Suppressor macrophage treated with lipopolysaccharide for 1 hour (primary cell): ENCODE measurements at places on chromosomes 2 and 18.
A peak's percentile ranks its signal among the peaks of the same experiment; 100 is the strongest.

DNA sequence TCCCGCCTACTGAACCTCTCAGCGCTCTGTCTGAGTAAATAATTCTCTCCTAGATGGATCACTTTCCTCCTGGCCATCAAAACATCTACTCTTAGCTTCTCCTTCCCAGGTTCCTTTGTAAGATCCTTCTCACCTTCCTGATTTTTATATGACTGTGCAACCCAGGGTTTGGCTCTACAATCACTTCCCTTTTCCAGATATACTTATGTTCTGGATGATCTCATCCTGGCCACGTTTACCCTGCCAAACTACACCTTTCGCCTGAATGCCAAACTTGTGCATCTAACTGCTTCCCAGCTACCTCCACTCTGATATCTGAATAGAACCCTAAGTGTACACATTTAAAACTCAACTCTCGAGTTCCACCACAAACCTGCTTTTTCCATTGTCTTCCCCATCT is 290.5 kb upstream of the REV1 start:
- no peak for DNase-seq

- no peak for DNase-seq
Observed at GRCh38 chr2:77458216-77458615, 64.0 kb downstream of the LRRTM4 start.

GRCh38 chr18:70219688-70220087 is 14.2 kb upstream of the RTTN start:
- DNase-seq: no peak

GRCh38 chr2:20877960-20878359 is 55.1 kb upstream of the LDAH start:
- no peak for DNase-seq

DNA sequence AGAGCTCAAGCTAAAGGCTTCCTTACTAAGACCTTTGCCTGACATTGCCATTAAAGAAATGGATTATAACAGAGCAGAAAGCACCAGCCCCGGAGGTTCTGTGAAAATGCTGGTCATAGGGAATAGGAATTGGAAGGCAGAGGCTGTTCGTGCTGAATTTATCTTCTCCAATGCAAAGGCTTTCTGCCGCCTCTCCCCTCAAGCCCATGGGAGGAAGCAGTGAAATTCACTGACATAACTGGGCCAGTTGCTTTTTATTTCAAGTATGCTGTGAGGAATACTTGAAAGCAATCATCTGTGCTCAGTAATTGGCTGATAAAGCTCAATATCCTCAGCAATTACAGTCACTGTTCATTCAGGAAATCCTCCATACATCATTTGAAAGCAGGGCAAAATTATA is 85.4 kb upstream of the LINC00305 start:
- DNase-seq: no peak

GRCh38 chr2:174777347-174778084 is 13.2 kb upstream of the CHRNA1 start:
- DNase-seq: no peak

GRCh38 chr18:3225588-3225987 is 5.8 kb upstream of the MYOM1 start:
- DNase-seq: no peak

DNA sequence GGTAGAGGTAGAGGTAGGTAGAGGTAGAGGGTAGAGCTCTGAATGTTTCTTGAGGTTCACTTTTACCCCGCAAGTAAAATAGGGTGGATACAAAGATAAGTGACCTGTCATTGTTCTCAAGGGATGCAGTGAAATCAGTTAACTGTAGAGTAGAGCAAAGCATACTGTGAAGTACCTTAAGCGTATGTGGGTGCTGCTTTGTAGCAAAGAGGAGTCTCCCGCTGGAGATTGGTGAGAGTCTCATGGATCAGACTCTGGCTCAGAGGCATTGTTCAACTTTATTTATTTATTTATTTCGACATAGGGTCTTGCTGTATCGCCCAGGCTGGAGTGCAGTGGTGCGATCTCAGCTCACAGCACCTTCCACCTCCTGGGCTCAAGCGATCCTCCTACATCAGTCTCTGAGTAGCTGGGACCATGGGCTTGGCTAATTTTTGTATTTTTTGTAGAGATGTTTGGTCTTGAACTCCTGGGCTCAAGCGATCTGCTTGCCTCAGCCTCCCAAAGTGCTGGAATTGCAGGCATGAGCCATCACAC is 38.7 kb downstream of the MTA3 start:
- DNase-seq: no peak

DNA sequence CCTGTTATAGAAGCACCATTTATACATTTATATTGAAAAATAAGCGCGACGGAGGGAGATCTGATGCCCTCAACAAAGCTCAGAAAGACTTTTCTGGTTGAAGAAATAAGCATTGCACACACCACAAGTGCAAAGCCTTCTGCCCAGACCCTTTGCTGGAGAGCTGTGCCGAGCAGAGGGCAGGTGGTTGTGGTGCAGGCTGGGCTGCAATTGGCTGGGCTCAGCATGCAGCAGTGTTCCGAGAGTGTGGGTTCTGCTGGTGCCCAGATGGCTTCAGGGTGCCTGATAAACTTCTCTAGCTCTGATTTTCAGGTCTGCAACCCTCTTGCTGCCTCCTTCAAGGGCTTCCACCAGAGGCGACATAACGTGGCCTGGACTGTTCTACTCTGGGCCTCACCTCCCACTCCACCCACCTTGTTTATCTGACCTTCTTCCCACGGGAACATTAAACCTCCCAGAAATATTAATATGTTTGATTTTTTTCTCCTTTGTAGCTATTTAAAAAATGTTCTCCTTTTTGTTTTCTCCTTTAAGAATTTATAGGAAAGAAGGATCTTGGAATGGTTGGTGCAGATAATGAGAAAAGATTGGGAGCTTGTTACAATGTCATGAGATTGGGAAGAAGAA is 113.6 kb upstream of the ITGA6 start:
- DNase-seq: no peak

GRCh38 chr2:202773301-202773973 is 98.1 kb downstream of the ICA1L start:
- no peak for DNase-seq

DNA sequence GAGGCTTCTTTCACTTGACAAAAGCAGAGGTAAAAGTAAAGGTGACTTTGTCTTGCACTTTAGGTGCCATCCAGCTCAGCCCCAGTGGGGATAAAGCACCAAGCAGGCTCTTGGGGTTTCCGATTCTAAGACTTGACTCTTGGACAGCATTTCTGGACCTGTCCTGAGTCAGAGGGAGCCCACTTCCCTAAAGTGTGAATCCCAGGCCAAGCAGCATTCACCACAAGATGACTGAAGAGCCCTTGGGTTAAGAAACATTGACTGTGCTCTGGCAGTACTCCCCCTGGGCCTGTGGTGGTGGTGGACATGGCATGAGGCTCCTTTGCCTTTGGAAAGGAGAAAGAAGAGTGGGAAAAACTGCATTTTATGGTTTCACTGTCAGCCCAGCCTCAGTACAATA is 638.0 kb upstream of the VRK2 start:
- peak; percentile 82 for DNase-seq

GRCh38 chr2:98510322-98510662 is 65.6 kb downstream of the INPP4A start:
- DNase-seq: no peak

- DNase-seq: no peak
Observed at GRCh38 chr2:157471078-157471477, 27.2 kb upstream of the CYTIP start.

DNA sequence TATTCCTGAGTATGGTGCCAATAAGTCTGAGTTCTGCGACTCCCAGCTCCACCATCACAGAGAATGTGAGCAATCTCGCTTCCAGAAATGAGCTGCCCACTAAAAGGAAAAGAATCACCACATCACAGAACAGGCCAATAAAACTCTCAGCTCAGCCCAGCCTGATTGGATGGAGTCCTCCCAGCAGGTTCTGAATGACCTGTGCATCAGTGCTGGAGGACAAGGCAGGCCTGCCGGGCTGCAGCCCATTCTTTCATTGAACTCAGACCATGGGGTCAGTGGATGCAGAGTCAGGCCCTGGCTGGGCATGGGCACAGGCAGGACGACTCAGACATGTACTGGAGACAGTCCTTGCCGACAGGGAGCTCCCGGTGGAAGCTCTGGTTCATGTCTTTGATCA is 132.7 kb upstream of the REV1 start:
- no peak for DNase-seq

DNA sequence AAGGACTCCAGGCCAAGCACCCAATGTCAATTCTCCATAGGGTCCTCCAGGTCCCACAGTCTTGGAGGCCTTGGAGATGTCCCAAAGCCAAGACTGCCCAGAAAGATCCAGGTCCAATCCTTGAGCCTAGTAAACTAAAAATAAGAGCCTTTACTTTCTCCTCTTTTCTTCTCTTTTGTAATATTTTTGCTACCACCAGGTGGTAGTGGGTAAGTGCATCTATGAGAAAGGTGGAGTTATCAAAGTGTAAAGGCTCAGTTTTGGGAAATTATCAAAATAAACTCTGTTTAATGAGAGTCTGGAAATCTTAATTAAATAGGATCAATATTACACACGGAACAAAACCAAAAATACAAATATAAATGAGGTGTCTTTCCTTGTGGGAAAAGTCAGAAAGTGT is 276.4 kb downstream of the ALK start:
- DNase-seq: no peak

GRCh38 chr2:230669386-230669950 is 43.2 kb upstream of the CAB39 start:
- peak; percentile 75 for DNase-seq

GRCh38 chr2:42921147-42921520 is 128.8 kb upstream of the HAAO start:
- no peak for DNase-seq

- peak; percentile 41 for DNase-seq
Observed at GRCh38 chr18:32019251-32019948, 775 bp downstream of the RNF125 start.

DNA sequence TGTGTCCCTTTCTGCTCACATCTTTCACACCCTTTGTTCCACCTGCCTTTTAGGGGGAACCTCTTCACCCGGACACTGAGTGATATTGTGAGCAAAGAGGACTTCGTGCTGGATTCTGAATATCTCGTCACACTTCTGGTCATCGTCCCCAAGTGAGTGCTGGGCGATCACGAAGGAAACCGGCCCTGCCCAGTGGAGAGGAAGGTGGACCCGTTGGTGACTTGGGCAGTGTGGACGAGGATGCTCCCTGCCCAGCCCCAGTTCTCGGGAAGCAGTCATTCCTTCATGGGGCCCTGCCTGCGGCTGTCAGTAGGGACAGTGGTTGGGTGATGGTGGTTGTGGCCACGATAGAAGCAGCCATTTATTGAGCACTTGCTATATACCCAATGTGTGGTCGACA is 40.8 kb downstream of the PDIA6 start:
- no peak for DNase-seq

GRCh38 chr2:136065384-136065783 is 52.6 kb downstream of the CXCR4 start:
- no peak for DNase-seq

DNA sequence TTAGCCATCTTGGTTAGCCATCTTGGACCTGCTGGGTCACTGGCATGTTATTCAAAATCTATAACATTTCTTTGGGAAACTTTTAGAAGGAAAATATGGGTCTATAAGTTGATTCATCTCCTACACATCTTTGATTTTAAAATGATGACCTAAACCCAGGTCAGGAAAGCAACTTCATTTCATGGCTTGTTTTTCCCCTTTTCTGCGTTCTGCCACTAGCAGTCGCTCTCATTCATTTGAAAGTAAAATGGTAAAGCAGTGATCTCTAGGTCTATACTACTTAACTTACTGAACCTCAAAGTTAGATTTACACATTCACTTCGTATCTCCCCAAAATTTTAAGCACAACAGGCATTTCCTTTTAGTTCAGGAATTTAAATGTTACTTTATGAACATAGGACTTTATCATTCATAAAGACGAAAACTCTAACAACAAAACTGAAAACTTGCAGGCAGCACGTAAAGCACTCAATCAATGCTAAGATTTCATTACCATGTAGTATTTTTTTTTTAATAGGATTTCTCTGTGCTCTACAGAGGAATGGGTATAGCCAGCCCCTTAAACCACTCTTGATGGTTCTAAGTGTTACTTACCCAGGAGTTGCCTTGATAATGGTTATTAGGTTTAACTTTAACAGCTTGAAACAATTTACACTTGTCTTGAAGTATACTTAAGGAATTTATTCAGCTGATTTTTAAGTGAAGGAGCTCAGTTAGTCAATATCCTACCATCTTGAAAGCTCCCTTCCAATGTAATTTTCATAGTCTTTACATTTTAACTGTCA is 62.5 kb downstream of the GORASP2 start:
- DNase-seq: no peak

DNA sequence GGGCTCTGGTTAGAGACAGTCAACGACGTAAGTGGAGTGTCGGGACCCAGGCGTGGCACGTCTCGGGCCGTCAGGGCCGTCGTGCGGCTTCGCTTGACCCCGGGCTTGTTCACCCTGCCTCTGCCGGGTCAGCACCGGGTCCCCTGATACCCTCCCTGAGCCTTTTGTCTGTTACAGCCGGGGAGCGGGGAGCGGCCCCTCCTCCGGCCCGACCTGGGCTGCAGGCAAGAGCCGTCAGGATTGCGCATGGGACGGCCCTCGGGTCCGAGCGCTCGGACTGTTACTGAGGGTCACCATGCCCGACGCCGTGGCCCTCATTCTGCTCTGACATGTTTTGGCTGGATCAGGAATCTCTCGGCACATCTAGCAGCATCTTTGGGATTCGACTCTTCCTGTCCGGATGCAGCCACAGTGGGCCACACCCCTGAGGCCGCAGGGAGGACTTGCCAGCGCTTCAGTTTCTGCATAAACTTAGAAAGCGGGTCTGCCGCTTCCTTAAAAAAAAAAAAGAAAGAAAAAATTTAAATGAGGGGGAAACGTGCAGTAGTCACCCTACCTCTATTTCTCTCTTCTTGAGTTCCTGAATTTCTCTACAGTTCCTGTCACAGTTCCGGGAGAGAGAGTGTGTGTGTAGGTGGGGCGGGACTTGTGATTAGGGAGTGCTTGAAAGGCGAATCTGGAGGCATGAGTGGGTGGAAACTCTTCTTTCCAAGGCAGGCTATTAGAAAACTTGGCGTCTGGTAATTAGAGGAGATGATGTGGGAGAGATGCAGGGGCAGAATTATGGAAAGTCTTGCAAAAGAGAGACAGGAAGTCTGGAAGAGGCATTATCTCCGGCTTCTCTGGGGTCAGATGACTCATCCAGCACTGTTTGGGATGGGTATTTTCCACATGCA is 909 bp downstream of the TMEM87B start:
- peak; percentile 90 for DNase-seq

DNA sequence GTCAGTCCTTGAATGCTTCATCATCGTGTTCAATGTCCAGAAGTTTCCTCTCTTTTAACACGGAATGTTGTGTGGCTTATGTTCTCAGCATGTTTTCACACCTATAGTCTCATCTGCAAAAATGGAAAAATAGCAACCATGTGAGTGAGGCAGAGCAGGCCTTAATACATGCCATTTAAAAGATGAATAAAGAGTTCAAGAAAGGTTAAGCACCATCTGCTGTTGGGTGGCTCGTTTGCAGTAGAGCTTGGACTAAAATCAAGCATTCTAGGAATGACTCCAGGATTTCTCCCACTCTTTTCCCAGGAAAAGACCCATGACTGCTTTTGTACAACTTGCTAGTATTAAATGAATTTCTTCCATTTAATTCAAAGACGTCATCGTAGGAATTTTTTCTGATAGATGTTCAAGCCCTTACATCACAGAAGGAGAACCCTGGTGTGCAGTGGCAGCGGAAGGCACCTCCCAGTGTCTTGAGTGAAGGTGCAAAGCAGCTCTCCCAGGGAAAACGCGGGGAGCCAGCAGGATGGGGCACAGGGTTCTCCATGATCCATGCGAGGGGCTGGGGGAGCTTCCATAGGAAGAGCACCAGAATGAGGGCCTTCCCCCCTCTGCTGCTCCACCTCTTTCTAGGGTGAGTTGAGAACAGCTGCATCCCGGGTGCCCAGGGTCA is 9.6 kb downstream of the DCDC2C start:
- DNase-seq: no peak

GRCh38 chr18:5975111-5976002 is 80.0 kb upstream of the TMEM200C start:
- DNase-seq: peak; percentile 73
